Activated CD8-positive, alpha-beta T cell treated with anti-CD3 and anti-CD28 coated beads, Interleukin-2, amount 10 ng/mL, durations not matched to agents 7 days and 5 days (primary cell): ENCODE measurements at places on chromosomes 5 and 9. TPM values are rescaled to one million over a fixed set of nuclear protein-coding genes. Genes with fewer than 3 reads are reported as not detected.

DNA sequence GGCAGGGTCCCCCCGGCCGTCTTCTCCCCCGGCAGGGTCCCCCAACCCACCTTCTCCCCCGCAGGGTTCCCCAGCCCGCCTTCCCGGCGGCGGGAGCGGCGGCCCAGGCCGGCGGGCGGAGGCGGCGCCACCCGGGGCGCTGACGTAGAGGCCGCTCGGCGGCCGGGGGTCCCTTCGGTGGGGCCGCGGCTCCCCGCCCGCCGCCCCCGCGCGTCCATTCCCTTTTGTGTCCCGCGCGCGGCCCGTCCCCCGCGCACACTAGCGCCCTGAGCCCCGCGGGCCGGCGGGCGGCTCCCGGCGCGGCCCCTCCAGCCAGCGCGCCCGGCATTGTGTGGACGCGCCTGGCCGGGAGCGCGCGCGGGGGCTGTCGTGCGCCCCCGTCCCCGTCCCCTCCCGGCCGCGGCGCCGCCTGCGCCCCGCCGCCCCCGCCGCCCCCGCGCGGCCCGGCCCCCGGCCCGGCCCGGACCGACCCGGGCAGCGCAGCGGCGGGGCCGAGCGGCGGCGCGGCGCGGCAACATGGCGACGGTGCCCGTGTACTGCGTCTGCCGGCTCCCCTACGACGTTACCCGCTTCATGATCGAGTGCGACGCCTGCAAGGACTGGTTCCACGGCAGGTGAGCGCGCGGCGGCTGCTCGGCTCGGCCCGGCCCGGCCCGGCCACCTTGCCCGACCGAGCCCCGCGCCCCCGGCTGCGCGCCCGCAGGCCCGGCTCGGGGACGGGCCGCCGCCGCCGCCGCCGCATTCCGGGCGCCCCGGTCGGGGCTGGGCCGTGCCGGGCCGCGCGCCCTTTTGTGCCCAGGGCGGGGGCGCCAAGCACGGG is at the start of gene PHF2:
TSS of gene PHF2 (plus strand) at position 327 of the 820 bp plus-strand sequence. CDS start at position 517, 190 bp downstream.
- peak within 1 kb of the TSS; percentile 92 for H3K27ac ChIP-seq
- peak within 1 kb of the TSS; percentile 85 for H3K4me3 ChIP-seq
- H3K27me3 ChIP-seq: no peaks in the 10 kb centered on the region
- no peaks in the 10 kb centered on the region for H3K36me3 ChIP-seq
- DNase-seq: peak; percentile 39

GRCh38 chr5:160685219-160685618 is 166.8 kb downstream of the ATP10B start:
- H3K4me1 ChIP-seq: no peaks in the 10 kb centered on the region
- H3K27me3 ChIP-seq: peaks cover 5% of the 10 kb centered on the region
- DNase-seq: no peak
- H3K4me3 ChIP-seq: no peak overlapping the region

CTSV gene
- 0.29 TPM for total RNA-seq

GRCh38 chr5:157137691-157138090 is 5.0 kb downstream of the MED7 start:
- no peak for DNase-seq
- no peak overlapping the region for H3K4me3 ChIP-seq
- H3K27me3 ChIP-seq: no peaks in the 10 kb centered on the region
- H3K4me1 ChIP-seq: peaks cover 33% of the 10 kb centered on the region

GRCh38 chr5:158758675-158759074 is 341.0 kb downstream of the EBF1 start:
- no peak overlapping the region for H3K27ac ChIP-seq
- H3K4me1 ChIP-seq: no peaks in the 10 kb centered on the region
- no peak for DNase-seq
- H3K27me3 ChIP-seq: no peaks in the 10 kb centered on the region

DNA sequence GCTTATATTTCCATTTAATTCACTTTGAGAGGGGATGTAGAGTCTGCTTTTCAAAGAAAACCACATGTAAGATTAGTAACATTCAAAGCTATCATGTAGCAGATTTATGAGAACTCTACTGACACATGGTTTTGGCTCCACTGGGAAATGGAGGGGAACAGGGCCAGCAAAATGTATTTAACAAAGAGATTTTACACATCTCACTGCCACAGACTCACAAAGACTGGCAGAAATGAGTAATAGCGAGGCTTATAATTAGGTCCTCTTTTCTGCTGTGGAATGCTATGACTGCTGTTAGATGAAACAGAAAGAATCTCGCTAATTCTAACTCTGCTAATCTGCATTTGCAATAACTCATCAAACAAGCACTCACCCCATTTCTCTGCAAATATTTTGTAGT is 4.5 kb downstream of the DAP start:
- H3K27ac ChIP-seq: no peak overlapping the region
- H3K4me3 ChIP-seq: no peak overlapping the region
- peaks cover 34% of the 10 kb centered on the region for H3K4me1 ChIP-seq
- H3K36me3 ChIP-seq: peaks cover 42% of the 10 kb centered on the region
- no peak for DNase-seq

GRCh38 chr9:2697492-2697891 is 19.8 kb upstream of the KCNV2 start:
- H3K27me3 ChIP-seq: no peaks in the 10 kb centered on the region
- H3K4me3 ChIP-seq: no peak overlapping the region
- no peak for DNase-seq
- H3K4me1 ChIP-seq: no peaks in the 10 kb centered on the region
